ENCODE measurements at places on chromosomes 7 and 10. TPM values are rescaled to one million over a fixed set of nuclear protein-coding genes. Genes with fewer than 3 reads are reported as not detected.
A peak's percentile ranks its signal among the peaks of the same experiment; 100 is the strongest.

DNA sequence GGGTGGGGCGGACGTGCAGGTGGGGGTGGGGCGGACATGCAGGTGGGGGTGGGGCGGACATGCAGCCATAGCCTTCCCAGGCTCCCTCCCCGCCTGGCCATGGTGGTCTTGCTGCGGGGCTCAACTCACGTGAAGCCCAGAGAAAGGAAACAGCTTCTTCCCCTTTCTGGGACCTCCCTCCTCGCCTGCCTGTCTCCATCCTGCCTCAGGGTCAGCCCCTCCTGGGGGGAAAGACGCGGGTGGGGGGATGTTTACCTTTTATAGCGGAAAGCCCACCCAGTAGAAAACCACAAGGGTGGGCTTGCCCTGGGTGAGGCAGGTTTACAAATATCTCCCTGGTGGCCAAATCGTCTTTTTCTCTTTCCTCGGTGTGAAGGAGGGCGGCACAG is 520.0 kb downstream of the GLRX3 start:
- no peak overlapping the region for H3K4me3 ChIP-seq
- no peak overlapping the region for H3K27ac ChIP-seq
- DNase-seq, result no peak
- no peaks in the 10 kb centered on the region for H3K4me1 ChIP-seq
- H3K27me3 ChIP-seq, result no peaks in the 10 kb centered on the region

GRCh38 chr7:74290553-74290950 is 1.3 kb downstream of the CLIP2 start:
- H3K27me3 ChIP-seq, result no peaks in the 10 kb centered on the region
- no peaks in the 10 kb centered on the region for H3K36me3 ChIP-seq
- H3K27ac ChIP-seq, result peak overlapping the region; percentile 41
- no peak for DNase-seq

GRCh38 chr7:96997512-96998032 is 7.8 kb upstream of the DLX6 start:
- H3K4me3 ChIP-seq, result no peak overlapping the region
- peaks cover 42% of the 10 kb centered on the region for H3K27me3 ChIP-seq
- no peaks in the 10 kb centered on the region for H3K36me3 ChIP-seq
- H3K4me1 ChIP-seq, result no peaks in the 10 kb centered on the region
- DNase-seq, result no peak

DNA sequence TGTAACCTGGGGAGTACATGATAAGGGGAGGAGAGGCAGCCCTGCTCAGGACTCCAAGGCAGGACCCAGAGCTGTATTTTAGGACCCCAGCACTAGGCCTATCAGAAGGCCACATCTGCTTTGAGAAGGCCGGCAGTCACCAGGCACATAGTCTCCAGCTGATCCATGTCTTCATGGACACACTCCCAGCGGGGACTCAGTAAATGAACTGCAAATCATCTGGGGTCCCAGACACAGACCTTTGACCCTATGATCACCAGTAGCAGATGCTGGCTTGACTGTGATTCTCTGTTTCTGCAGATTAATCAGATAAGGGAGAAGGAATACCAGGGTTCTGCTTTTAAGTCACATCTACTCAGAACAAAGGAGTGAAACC is 341.4 kb upstream of the PODXL start:
- no peak overlapping the region for H3K27ac ChIP-seq
- no peaks in the 10 kb centered on the region for H3K4me1 ChIP-seq
- no peaks in the 10 kb centered on the region for H3K36me3 ChIP-seq
- H3K27me3 ChIP-seq, result no peaks in the 10 kb centered on the region

- H3K4me1 ChIP-seq, result no peaks in the 10 kb centered on the region
- no peak overlapping the region for H3K4me3 ChIP-seq
- no peak for DNase-seq
- no peaks in the 10 kb centered on the region for H3K36me3 ChIP-seq
- H3K27me3 ChIP-seq, result no peaks in the 10 kb centered on the region
- H3K27ac ChIP-seq, result no peak overlapping the region
Observed at GRCh38 chr7:78169992-78170391, 371.4 kb downstream of the PHTF2 start.

- H3K4me3 ChIP-seq, result no peak overlapping the region
- no peaks in the 10 kb centered on the region for H3K27me3 ChIP-seq
Observed at GRCh38 chr7:106075937-106076336, 36.2 kb downstream of the SYPL1 start.

DNA sequence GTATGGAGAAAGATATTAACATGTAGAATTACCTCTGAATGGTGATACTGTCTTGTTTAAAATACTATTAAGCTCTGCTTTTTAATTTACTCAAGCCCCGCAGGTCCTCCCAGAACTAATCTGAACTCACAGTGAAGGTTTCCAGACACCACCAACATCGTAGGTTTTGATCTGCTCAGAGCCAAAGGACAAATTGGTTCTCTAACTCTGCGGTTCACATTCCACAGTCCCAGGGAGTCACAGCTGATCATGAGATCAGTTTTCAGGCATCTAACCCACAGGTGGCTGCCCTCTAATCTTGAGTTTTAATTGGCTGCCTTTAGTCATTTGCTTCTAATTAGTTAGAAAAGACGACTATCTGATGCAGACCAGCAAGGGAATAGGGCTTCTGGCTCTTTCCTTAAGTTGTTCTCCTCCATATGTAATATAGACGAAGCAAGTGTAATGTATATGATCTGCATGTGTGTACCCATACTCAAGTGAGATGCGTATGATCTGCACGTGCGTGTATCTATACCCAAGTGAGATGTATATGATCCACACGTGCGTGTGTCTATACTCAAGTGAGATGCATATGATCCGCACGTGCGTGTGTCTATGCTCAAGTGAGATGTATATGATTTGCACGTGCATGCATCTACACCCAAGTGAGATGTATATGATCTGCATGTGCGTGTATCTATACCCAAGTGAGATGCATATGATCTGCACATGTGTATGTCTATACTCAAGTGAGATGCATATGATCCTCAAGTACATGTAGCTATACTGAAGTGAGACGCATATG is 331.5 kb upstream of the NPVF start:
- no peak overlapping the region for H3K27ac ChIP-seq
- H3K27me3 ChIP-seq, result no peaks in the 10 kb centered on the region
- no peak overlapping the region for H3K4me3 ChIP-seq
- H3K4me1 ChIP-seq, result no peaks in the 10 kb centered on the region
- no peaks in the 10 kb centered on the region for H3K36me3 ChIP-seq

GRCh38 chr10:70315815-70316214 is 32.0 kb upstream of the NPFFR1 start:
- DNase-seq, result no peak
- H3K36me3 ChIP-seq, result no peaks in the 10 kb centered on the region
- no peak overlapping the region for H3K4me3 ChIP-seq
- H3K27me3 ChIP-seq, result no peaks in the 10 kb centered on the region

DNA sequence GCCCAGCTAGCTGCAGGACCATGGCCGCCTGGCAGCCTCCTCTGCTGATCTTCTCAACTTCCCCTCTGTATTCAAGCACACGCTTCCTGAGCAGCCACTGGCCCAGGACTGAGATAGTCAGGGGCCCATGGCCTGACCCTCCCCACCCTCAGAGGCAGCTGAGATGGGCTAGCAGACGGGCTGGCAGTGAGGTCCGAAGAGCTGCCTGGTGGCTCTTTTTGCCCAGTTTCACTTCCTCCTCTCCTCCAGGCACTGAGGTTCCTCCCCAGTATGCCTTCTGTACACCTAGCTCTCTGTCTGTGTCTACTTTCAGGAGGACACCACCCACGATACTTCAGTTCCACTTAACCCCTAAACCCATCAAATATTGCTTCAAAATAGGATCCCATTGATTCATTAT is 395.6 kb downstream of the TNS3 start:
- no peaks in the 10 kb centered on the region for H3K27me3 ChIP-seq
- H3K4me3 ChIP-seq, result no peak overlapping the region
- no peak overlapping the region for H3K27ac ChIP-seq
- H3K36me3 ChIP-seq, result no peaks in the 10 kb centered on the region
- no peak for DNase-seq

DNA sequence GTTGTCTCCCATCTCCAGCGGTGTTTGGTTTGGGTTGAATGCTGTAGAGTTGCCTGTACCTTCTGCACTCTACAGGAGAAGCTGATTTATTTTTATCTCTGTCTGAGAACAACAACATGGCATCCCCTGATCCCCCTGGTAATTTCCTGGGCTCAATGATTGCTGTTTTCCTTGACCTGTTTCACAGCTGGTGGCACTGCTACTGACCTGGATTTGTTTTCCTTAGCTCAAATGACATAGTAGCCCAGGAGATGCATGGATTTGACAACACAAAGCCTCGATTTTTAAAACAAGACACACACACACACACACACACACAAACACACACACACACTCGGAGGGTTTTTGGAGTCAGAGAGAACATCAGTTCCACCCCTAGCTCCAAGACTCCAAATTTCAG is 301.6 kb downstream of the NRG3 start:
- no peaks in the 10 kb centered on the region for H3K36me3 ChIP-seq
- no peaks in the 10 kb centered on the region for H3K27me3 ChIP-seq
- no peaks in the 10 kb centered on the region for H3K4me1 ChIP-seq
- H3K4me3 ChIP-seq, result no peak overlapping the region
- no peak overlapping the region for H3K27ac ChIP-seq
- DNase-seq, result no peak

The PLAU gene
- total RNA-seq, result 4.6 TPM

The INSYN2A gene
- not detected for total RNA-seq

The GBX1 gene
- total RNA-seq, result not detected

Data from right atrium auricular region (tissue), 2 donors.